ENCODE measurements at places on chromosomes 11 and 22.
A peak's percentile ranks its signal among the peaks of the same experiment; 100 is the strongest.

DNA sequence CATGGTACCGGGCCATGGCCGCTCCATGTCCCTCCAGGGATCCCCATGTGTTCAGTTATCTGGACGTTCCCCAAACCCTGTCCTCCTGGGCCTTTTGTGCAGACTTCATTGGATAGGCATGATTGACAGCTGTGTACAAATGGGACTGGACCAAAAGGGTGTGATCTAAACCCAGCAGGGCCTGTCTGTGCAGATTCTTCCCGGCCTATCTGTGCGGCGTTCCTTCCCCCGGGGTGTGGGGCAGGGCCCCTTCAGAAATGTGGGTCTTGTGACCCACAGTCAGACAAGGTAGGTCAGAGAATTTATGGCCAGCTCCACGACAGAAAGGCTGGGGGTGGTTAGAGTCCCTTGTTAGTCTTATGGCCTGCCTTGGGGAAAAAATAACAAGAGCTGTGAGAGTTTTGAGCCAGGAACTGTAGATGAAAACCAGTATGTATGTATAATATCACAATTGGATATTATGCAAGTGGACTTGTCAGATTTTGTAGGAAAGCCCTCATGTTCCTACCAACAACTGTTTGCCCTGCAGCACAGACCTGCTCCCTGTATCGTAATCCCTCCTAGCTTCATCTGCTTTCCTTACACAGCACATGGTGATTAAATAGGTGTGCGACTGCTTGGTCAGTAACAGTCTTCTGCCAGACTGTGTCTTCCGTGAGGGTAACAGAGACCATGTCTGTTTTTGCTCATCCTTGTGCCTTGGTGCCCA, 31.7 kb downstream of the AP2A2 start:
- no peak for DNase-seq

- no peak for DNase-seq
Observed at GRCh38 chr11:75737314-75737713, 19.7 kb downstream of the MOGAT2 start.

DNA sequence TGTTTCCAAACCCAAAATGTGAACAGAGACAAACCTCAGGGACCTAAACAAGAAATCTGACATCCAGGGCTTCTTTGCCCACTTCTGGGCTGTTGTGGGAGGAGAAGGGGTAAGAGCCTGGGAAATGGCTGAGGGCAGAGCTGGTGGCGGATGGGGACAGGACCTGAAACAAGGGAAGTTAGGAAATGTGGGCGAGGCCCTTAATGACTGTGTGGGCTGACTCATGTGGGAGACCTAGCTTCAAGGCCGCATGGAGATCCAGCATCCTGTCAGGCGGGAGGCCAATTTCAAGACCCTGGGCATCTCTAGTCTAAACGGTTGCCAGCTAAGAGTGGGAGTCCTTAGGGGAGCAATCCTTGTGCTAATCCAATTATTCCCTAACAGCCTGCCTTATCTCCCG, 2.1 kb upstream of the OAF start:
- DNase-seq: peak; percentile 66

DNA sequence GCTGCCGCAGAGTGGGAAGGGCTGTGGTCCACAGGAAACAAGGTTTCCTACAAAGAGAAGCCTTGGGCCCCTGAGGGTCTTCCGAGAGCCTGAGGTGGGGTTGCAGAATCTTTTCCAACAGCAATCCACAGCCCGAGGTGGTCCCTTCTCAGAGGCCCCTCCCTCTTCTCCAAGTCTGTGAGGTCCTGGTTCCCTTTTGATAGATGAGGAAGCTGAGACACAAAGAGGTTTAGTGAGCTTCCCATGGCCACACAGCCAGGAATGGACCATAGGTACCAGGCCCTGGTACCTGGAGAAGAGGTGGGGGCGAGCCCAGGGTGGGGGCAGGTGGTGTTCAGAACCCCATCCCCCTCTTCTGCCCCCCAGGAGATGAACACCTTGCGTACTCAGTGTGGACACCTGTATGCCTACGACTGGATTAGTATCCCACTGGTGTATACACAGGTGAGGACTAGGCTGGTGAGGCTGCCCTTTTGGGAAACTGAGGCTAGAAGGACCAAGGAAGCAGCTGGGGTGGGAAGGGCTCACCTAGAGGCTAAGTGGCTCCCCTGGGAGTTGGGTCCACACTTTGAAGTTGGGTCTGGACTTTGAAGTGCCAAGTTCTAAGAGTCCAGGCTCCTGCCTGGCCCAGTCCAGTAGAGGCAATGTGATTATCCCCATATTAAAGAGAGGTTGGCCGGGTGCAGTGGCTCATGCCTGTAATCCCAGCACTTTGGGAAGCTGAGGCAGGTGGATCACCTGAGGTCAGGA, 7.0 kb downstream of the BEST1 start:
- no peak for DNase-seq

DNA sequence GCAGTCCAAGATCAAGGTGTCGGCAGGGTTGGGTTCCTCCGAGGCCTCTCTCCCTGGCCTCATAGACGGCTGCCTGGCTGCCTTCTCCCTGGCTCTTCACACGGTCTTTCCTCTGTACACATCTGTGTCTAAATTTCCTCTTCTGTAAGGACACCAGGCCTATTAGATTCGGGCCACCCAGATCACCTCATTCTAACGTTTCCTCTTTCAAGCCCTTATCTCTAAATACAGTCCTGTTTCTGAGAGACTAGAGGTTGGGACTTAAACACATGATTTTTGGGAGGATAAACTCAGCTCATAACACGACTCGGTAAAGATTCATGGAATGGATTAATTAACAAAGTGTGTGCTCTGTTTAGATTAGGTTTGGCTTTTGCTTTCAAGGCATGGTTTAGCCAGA, 136.0 kb upstream of the SORL1-AS1 start:
- no peak for DNase-seq

DNA sequence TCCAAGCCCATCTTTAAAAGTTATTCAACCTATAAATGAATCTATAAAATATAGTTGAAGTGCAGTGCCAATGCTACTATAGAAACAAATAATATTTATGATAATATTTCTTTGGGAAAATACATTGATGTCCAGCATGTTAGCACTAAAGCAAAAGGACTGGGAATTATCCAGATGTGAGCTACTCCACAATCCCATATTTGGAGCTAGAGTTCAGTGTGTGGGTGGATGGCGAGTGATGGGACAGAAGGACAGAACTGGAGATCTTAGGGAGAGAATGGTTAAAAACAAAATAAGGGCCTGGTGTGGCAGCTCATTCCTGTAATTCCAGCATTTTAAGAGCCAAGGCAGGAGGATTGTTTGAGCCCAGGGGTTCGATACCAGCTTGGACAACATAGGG, 216.8 kb downstream of the TMEM135 start:
- DNase-seq: no peak

DNA sequence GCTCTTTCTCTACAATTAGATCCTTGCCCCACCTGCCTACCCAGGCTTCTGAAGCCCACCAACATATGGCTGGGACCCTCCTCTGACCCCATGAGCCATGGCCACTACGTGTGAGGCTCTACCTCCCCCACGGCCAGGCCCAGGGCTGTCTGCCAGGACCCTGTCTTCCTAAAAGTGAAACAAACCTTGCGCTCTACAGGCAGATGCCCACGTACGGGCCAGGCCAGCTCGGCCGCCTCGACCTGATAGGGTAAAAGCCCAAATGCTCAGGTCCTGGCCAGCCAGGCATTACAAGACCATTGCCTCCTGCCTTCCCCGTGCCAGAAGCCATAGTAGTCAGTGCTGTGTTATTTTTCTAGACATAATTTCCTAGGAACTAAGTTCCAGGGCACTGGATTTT, 1496.4 kb downstream of the BRD1 start:
- no peak for DNase-seq

DNA sequence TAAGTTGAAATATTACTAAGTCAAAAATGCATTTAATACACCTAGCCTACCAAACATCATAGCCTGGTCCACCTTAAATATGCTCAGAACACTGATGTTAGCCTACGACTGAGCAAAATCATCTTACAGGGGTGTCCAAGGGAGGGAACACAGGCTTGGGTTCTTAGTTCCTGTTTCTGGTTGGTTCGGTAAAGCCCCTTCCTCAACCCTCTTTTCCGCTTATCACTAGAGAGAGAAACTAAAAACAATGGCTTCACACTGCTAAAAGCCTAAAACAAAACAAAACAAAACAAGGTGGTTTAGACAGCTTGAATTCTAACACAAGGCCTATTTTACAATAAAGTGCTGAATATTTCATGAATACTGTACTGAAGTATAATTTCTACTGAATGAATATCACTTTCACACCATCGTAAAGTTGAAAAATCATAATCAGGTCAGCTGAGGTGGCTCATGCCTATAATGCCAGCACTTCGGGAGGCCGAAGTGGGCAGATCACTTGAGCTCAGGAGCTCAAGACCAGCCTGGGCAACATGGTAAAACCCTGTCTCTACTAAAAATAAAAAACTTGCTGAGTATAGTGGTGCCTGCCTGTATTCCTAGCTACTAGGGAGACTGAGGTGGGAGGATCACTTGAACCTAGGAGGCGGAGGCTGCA, 118.0 kb downstream of the SIK3 start:
- no peak for DNase-seq

GRCh38 chr11:111067994-111068393, 177.5 kb upstream of the POU2AF2 start:
- no peak for DNase-seq

GRCh38 chr11:14705067-14705466, 61.5 kb downstream of the PDE3B start:
- no peak for DNase-seq

GRCh38 chr11:72441752-72442207, 7.4 kb upstream of the CLPB start:
- DNase-seq: peak; percentile 6

- DNase-seq: no peak
Observed at GRCh38 chr22:47547239-47547661, 784.8 kb downstream of the TBC1D22A start.

DNA sequence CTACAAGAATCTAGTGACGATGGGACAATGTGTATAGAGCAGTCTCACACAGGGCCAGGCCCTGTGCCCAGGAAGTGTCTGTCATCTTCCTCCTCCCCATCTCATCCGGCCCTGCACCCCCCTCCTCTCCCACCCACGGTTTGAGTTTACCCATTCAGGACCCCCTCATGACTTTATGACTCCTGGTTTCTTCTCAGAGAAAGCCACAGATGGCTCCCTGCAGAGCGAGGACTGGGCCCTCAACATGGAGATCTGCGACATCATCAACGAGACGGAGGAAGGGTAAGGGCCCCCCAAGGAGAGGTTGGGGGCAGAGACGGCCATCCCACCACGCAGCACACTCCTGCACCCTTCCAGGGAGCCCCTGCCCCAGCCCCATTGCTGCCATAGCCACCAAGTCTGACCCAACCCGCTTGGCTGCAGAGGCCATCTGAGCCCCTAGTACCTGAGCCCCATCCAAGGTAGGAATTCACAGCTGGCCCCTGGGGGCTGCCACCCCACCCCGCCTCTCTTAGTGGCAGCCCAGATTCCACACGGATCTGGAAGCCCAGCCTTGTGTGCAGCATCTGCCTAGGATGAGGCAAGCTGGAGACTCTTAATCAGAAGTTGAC, 18.1 kb downstream of the TOM1 start:
- no peak for DNase-seq

DNA sequence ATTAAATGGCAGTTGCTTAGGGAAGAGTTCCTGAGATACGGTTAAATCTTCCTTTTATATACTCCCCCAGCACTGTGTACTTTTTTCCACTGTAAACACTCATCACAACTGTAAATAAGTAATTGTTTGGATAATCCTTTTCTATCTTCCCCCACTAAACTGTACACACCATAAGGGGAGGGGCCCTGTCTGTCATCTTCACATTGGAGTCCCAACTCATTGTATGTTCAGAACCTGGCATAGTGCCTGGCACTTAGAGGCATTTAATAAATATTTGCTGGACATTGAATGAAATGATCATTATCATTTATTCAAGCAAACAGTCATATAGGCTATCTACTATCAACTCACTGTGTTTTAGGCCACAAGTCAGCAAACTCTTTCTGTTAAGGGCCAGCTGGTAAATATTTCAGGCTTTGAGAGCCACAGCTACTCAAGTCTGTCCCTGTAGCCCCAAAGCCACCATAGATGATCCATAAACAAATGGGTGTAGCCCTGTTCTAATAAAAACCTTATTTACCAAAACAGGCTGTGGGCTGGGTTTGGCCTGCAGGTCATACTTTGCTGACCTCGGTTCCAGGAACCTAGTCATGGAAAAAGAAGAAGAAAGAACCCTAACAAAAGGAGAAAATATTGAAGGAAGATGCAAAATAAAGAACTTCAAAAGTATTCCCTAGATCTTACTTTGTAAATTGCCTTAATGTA, 70.0 kb downstream of the AMOTL1 start:
- DNase-seq: no peak

DNA sequence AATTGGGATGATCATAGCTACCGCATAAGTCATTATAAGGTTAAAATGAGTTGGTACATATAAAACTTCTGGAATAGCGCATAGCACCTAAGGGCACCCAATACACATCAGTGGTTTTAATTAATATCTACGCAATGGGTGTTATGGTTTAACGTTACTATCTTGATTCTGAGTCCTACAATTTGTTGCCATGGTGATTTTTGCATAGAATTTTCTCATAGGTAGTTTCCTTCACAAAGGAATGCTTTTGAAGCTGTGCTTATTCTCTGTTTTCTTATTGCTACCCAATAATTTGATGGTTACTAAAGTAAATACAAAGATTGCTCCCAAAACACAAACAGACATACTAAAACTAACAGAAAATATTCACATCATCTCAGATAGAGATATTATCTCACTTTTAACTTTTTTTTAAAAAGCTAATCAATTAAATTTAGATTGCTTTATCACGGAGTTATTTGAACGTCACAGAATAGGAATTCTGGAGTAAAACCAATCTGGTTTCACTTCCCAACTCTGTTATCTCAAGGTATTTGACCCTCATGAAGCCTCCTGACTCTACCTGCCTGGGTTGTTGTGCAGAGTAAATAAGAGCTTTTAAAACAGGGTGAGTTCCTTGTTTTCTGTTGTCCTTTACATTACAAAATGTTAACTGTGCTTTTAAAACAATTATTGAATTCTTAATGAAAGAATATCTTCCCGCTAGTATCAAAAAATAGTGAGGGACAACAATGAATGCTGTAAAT, 635.5 kb upstream of the CCDC90B start:
- DNase-seq: no peak

DNA sequence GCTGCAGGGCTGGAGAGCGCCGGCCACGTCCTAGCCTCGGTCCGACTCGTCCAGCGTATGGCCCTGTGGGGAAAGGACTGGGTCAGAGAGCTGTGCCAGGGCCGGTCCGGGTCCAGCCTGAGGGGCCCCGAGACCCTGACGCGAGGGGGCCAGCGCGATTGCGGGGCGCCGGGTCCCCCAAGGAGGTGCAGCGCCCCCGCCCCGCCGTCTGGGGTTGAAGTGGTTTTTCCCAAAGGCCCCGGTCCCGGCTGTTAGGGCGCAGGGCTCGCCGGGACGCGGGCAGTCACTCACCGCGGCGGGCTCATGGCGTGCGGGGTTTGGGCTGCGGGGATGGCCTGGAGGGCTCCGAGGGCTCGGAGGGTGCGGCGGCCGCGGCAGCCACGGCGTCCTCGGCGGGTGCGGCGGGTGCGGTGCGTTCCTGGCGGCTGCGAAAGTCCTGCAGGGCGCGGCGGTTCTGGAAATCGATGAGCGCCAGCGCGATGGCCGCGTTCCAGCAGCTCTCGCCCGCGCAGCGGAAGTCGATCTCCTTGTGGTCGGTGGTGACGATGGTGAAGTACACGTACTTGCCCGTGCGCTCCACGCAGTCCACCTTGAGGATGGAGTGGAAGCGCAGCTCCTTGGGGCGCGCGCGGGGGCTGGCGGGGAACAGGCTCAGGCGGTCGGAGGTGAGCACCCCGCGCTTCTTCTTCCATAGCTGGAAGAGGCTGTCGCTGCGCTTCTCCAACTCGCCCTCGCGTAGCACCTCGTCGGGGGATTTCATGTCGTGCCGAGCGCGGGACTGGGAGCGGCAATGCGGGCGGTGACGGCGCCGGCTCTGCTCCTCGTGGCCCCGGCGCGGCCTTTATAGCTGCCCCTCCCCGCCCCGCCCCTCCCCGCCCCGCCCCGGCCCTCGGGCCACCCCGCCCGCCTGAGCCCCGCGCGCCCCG, at the start of gene PHLDA2:
PHLDA2 (minus strand) TSS at position 816 of the 926 bp plus-strand sequence; CDS start at position 760, 56 bp downstream.
- DNase-seq: peak; percentile 68

All from fibroblast of skin of scalp (primary cell).